ENCODE measurements at places on chromosomes 7 and 10.

- DNase-seq = no peak
Measured at GRCh38 chr10:49827297-49827696, 65.2 kb upstream of the OGDHL start.

DNA sequence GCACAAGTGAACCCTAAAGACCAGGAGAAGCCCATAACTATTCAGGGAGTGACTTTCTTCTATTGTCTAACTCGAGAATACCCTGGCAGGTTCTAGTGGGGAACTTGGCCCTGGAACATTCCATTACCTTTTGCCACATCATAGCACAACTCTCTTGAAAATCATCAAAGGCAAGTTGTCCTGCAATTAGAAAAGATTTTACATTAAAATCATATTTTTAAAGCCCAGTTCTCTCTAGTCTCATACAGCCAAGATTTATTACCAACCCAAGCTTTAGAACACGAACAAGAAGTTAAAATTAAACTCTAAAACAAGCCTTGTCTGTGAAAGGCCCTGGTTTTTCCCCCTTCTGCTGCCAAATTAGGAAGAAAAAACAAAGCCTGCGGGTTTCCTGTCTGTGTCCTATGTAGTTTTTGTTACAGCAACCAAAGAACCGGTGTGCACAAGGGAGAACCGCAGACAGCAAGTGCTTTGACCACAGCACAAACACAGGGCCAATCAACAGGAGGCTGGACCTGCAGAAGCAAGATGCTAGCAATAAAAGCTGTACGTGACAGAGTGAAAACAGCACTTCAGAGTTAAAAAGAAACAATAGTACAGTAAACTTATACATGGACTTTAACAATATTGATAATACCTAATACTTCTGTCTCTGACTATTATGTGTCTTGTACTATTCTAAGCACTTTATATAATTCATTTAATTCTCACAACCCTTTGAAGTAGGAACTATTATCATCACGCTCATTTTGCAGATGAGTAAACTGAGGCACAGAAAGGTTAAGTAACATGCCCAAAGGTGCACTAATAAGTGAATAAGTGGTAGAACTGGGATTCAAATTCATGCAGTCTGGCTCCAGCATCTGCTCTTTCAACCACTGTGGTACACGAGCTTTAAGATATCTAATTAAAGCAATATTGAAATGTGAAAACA lies 65.8 kb downstream of the STK17A start:
- no peak for DNase-seq

GRCh38 chr7:523347-524336 lies 4.0 kb upstream of the PDGFA start:
- no peak for DNase-seq

DNA sequence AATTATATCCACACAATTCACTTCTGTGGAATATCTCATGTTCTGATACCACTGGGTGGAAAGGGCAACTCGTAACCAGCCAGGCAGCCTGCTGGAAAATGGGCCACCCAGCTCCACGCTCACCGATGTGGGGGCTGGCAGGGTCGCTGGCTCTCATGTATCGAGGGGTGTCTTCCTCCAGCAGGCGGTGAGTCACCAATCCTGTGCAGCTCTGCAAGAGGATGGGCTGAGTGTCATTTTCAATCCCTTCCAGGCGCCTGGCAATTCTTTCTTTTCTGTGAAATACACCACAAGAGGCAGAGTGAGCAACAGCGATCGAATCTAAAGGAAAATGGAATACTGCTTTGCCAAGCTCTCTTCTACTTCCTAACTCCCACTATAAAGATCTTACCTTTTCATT lies 80.1 kb downstream of the SVIL start:
- DNase-seq = no peak

- no peak for DNase-seq
Measured at GRCh38 chr10:69828144-69828870, 26.6 kb downstream of the COL13A1 start.
